C1 segment of cervical spinal cord (tissue), 14 donors: ENCODE measurements at places on chromosomes 2 and 18.

DNA sequence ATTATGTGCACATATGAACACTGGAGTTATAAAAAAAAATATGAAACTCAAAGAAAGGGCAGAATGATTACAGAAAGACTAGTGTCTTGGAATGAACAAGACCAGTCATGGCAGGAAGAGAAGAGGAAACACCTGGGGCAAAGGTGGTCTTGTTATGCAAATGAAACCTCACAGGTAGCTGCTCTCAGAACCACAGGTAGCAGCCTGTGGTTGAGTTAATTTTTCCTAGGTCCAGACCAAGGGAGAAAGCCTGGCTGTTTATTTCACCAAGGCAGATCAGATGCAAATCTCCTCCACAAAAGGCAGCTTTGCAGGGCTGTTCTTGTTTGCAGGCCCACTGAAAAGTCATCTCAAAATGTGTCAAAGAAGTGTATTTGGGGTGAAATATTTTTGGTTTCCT, 785.8 kb downstream of the RNF144A start:
- no peak for DNase-seq

DNA sequence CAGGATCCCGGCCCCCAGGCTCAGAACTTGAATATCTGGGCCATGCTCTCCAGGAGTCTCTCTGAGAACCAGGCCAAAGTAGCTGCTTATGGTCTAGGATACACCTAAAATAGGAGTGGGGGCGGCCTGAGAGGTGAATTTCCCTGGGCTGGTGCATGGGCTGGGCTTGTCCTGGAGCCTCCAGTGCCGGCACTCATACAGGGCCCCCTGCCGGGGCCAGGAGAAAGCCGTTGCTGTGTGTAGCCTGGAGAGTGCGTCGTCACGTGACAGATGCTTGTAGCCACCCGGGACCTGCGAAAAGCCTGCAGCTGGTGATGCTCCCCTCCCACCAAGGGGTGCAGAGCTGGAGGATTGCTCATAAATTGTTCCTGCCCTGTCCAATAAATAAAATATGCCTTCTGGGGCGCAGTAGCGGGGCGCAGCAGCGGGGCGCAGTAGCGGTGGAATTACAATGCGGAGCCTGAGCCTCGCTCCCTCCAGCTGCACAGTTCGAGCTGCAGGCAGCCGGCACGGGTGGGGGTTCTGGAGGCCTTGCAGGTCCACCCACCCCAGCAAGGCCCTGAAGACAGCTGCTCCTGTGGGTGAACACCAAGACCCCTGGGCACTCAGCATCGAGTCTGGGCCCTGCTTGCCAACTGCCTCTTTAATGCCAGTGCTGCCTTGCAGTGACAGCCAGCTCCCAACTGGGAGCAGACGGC, 289.9 kb downstream of the NDUFA10 start:
- peak; percentile 69 for DNase-seq

DNA sequence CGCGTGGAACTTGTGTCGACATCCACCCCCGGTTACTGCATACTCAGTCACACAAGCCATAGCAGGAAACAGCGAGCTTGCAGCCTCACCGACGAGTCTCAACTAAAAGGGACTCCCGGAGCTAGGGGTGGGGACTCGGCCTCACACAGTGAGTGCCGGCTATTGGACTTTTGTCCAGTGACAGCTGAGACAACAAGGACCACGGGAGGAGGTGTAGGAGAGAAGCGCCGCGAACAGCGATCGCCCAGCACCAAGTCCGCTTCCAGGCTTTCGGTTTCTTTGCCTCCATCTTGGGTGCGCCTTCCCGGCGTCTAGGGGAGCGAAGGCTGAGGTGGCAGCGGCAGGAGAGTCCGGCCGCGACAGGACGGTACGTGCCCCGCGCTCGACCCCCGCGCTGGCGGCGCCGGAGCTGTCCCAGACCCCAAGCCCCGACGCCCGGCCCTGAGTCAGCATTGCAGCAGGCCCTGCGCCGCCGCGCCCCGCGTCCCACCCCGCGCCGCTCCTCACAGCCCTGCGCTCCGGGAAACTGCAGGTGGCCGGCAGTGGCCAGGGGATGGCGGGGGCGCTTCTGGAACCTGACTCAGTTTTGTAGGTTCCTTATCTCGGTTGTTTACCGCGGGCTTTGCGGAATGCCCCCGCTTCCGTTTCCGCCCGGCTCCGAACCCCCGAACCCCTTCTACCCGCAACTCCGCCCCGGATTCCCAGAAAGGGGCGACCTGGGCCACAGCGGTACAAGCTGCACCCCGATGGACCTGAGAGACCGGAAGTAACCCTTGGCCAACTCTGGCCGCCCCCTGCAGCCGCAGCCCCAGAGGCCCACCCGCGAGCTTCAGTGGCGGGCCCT, at the start of gene CFLAR:
TSS of gene CFLAR (plus strand) at position 50 of the 844 bp plus-strand sequence. CDS start 13,702 bp downstream, outside the sequence.
- DNase-seq: peak; percentile 51

DNA sequence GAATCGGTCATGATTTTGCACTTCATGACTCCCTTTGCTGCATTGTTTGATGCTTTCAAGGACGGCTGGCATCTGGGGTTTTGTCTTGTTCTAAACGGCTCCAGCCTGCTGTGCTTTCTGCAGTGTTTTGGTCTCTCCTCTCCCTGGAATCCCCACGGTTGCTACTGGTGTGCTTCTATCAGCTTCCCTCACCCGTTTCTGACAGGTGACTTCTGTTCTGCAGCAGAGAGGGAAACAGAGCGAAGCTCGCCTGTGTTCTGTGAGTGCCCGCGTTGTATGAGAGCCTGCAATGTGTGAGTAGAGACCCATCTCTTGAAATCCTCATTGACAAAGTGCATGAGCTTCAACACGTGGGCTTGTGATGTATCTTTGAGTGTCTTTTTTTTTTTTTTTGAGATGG, 102.8 kb downstream of the DCDC2C start:
- DNase-seq: no peak

- peak; percentile 74 for DNase-seq
These were observed 328.2 kb downstream of the SETBP1 start for GRCh38 chr18:45008694-45009413.
